ENCODE measurements at places on chromosomes 7 and 10. TPM values are rescaled to one million over a fixed set of nuclear protein-coding genes. Genes with fewer than 3 reads are reported as not detected.

LBX1 gene
- not detected for total RNA-seq

PRSS2 gene
- not detected for total RNA-seq

- H3K27me3 ChIP-seq = peaks cover 9% of the 10 kb centered on the region
- no peaks in the 10 kb centered on the region for H3K36me3 ChIP-seq
- no peak within 1 kb of the TSS for H3K27ac ChIP-seq
- DNase-seq = no peak
- H3K4me1 ChIP-seq = peaks cover 14% of the 10 kb centered on the region
- H3K4me3 ChIP-seq = no peak within 1 kb of the TSS
Measured at GRCh38 chr10:23191764-23192711, at the start of gene PTF1A. PTF1A (plus strand) TSS chr10:23192312; CDS start chr10:23192531, 219 bp downstream.

DNA sequence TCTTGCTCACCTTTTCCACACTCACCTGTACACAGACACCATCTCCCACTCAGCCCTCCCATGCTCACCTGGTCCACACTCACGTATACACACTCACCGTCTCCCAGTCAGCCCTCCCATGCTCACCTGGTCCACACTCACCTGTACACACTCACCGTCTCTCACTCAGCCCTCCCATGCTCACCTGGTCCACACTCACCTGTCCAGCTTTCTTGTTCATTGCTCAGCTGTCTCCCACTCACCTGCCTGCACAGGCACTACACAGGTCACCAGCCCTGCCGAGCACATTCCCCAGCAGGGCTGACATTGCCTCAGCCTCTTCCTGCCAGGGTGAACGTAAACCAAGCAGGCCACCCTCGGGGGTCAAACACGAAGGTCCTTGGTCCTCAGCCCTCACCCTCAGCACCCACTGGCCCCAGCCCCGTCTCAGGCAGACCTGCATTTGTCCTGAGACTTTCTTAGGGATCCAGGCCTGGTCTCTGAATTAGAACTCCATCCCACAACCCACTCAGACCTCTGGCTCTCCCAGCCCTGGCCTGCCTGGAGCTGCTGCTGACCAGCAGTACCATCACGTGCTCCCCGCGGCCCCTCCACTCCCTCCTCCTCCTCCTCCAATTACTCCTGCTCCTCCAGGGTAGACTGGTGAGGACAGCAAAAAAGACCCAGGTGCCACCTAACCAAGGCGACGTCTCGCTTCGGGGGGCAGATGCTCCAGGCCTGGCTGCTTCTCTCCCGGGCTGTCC lies 12.8 kb upstream of the DNAAF5 start:
- H3K27ac ChIP-seq = no peak overlapping the region
- DNase-seq = no peak
- no peaks in the 10 kb centered on the region for H3K27me3 ChIP-seq
- H3K4me1 ChIP-seq = no peaks in the 10 kb centered on the region
- no peaks in the 10 kb centered on the region for H3K36me3 ChIP-seq
- H3K4me3 ChIP-seq = no peak overlapping the region

DNA sequence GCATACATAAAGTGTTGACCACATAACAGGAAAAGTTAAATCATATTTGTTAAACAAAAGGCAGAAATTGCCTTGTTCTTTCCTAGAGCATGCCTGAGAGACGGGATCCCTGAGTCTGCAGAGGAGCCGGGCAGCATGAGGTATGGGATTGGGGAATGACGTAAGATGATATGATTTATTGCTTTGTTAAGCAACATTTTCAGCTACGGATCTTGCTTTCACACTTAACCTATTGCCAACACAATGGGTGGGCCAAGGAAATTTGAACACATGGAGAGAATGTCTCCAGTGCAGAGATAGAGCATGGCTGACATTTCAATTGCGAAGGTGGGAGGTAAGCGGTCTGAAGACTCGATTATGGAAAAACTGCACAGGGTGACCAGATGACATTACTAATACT lies 76.7 kb downstream of the EMX2 start:
- no peaks in the 10 kb centered on the region for H3K27me3 ChIP-seq
- no peaks in the 10 kb centered on the region for H3K4me1 ChIP-seq
- no peak overlapping the region for H3K27ac ChIP-seq
- no peaks in the 10 kb centered on the region for H3K36me3 ChIP-seq

GRCh38 chr7:100109521-100110163 lies 8.2 kb downstream of the AP4M1 start:
- H3K4me1 ChIP-seq = no peaks in the 10 kb centered on the region
- H3K27me3 ChIP-seq = no peaks in the 10 kb centered on the region
- H3K27ac ChIP-seq = no peak overlapping the region
- no peak overlapping the region for H3K4me3 ChIP-seq

GRCh38 chr7:120989257-120990220 lies 1.0 kb downstream of the CPED1 start:
- DNase-seq = no peak
- H3K4me1 ChIP-seq = no peaks in the 10 kb centered on the region
- peak overlapping the region; percentile 76 for H3K4me3 ChIP-seq
- no peaks in the 10 kb centered on the region for H3K36me3 ChIP-seq

Measured in liver (tissue), 10 donors.